Daoy (cell line): ENCODE measurements at places on chromosomes 16 and 17. TPM values are rescaled to one million over a fixed set of nuclear protein-coding genes. Genes with fewer than 3 reads are reported as not detected.

The NPIPA2 gene
- 0.24 TPM in 1 of 2 replicates, not detected in the other for total RNA-seq

The SPATA32 gene
- not detected in 2 replicates for total RNA-seq

The NOG gene
- total RNA-seq, result 0.92 and 1.4 TPM in 2 replicates

DNA sequence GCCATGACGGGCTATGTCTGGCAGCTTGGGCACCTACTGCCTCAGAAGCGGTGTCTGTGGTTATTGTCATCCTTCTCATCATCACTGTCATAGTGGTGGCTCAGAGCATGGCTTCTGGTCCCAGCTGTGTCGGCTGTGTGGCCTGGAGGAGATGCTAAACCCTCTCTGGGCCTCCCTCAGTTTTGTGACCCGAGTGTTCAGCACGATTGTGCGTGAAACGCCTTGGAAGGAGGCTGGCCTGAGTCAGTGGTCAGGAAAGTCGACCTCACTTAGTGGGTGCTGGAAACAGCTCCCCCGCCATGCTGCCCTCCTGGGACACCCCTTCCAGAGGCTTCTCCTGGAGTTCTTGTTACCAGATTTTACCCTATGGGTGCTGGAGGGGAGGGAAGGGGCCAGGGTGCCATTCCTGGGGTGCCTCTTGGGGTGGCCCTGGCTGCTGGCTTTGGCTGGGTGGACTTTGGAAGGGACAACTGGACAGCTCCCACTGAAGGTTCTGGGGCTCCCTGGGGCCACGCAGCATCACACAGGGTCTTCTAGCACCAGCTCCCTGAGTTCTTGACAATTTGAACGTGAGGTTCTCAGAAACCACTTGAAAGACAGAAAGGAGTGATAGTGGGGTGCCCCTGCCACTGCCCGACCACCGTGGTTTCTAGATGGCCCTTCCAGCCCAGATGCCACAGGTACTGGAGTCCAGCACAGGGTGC, 226.5 kb upstream of the GSE1 start:
- DNase-seq, result no peak

DNA sequence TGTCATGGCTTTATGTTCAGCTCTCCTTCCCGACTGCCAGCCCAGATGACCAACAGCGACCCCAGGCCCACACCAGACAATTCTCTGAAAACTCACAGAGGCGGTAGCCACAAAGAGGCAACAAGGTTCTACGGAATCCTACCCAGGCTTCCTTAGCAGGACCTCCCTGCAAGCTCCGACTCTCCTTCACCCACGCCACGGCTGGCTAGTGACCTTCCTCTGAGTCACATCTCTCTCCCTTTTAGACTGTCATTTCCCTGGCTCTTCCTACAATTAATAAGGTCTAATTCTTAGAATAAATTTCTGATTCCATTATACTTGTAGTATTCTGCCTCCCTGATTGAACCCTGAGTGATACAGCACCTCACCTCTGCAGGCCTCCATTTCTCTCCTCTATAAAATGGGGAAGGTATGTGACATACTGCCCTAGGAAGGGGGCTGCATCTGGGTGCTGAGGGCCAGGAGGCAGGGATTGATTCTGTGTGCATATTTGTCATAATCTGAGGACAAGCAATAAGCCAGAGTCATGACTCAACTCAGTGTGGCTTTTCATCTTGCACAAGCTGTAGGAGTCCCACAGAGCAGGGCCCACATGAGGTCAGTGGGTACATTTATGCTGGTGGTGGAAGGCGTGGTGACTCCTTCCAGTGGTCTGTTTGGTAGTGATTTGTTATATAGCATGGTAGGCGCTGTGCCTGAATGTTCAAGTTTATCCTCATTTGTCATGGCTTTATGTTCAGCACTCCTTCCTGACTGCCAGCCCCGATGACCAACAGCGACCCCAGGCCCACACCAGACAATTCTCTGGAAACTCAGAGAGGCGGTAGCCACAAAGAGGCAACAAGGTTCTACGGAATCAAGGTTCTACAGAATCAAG, 46.2 kb downstream of the SMPD3 start:
- DNase-seq, result peak; percentile 42

GRCh38 chr17:79123988-79124387, 49.4 kb downstream of the ENGASE start:
- no peak for DNase-seq

DNA sequence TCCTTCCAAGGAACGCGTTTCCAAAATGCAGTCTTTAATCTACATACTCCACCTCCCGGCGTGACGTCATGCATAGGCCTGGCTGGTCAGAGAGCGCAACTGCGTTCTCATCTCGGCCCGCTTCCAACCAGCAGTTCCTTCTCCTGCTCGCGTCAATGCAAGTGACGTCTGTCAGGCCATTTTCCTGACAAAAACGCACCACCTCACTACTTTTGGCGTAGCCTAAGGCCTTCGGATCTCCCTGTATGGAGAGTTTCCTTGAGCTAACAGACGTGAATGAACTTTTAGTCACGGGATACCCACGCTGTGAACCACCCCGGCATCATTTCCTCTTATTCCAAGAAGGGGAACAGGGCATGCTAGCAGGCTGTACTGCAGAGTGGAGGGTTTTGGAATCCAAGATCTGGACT, 25.0 kb downstream of the TEX14 start:
- DNase-seq, result no peak

GRCh38 chr17:76146053-76146851, 5.2 kb upstream of the FOXJ1 start:
- DNase-seq, result no peak

DNA sequence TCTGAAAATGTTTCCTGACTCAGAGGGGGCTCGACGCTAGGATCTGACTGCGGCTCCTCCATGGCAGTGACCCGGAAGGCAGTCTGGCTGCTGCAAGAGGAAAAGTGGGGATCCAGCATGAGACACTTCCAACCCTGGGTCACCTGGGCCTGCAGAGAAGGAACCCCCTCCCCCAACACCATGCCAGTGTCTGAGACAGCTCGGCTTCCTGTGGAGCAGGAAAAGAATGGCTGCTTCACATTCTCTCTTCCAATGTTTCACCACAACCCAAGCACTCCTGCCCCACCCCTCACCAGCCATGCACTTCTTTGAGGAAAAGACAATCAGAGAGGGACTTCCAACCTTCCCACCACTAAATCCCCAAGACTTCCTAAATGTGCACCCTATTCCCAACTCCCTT, 10.8 kb downstream of the TP53 start:
- no peak for DNase-seq

DNA sequence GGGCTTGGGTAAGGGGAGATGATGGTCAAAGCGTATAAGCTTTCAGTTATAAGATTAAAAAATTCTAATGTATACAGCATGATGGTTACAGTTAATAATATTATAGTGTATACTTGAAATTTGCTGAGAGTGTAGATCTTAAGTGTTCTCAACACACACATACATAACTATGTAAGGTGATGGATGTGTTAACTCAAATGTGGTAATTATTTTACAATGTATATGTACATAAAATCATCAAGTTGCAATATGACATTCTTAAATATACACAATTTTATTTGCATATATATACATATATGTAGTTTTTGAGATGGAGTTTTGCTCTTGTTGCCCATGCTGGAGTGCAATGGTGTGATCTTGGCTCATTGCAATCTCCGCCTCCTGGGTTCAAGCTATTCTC, 7.2 kb downstream of the ZKSCAN2 start:
- DNase-seq, result no peak

GRCh38 chr17:51397361-51398127, 137.2 kb downstream of the UTP18 start:
- peak; percentile 81 for DNase-seq

GRCh38 chr16:30064729-30065101, 845 bp upstream of the ALDOA start:
- DNase-seq, result no peak

GRCh38 chr16:17382949-17383863, 87.6 kb downstream of the XYLT1 start:
- DNase-seq, result no peak

GRCh38 chr16:10906914-10907756, 30.1 kb downstream of the CIITA start:
- DNase-seq, result no peak

GRCh38 chr16:2806286-2806685, 8.0 kb downstream of the PRSS41 start:
- no peak for DNase-seq

GRCh38 chr16:54412037-54412436, 125.5 kb upstream of the IRX3 start:
- no peak for DNase-seq
